ENCODE measurements at places on chromosomes 12 and 14. TPM values are rescaled to one million over a fixed set of nuclear protein-coding genes. Genes with fewer than 3 reads are reported as not detected.

INHBC gene
- not detected for total RNA-seq

ZFYVE26 gene
- 14.1 TPM for total RNA-seq

CEBPE gene
- not detected for total RNA-seq

PPP1R36 gene
- not detected for total RNA-seq

TAS2R8 gene
- total RNA-seq, result not detected

ADAMTS20 gene
- total RNA-seq, result not detected

DPPA3 gene
- not detected for total RNA-seq

FAM186B gene
- 0.62 TPM for total RNA-seq

ATF7IP gene
- 57.1 TPM for total RNA-seq

AICDA gene
- 0.08 TPM for total RNA-seq

ADAM21 gene
- 0.38 TPM for total RNA-seq

ESR2 gene
- 0.78 TPM for total RNA-seq

PSMB11 gene
- not detected for total RNA-seq

DNA sequence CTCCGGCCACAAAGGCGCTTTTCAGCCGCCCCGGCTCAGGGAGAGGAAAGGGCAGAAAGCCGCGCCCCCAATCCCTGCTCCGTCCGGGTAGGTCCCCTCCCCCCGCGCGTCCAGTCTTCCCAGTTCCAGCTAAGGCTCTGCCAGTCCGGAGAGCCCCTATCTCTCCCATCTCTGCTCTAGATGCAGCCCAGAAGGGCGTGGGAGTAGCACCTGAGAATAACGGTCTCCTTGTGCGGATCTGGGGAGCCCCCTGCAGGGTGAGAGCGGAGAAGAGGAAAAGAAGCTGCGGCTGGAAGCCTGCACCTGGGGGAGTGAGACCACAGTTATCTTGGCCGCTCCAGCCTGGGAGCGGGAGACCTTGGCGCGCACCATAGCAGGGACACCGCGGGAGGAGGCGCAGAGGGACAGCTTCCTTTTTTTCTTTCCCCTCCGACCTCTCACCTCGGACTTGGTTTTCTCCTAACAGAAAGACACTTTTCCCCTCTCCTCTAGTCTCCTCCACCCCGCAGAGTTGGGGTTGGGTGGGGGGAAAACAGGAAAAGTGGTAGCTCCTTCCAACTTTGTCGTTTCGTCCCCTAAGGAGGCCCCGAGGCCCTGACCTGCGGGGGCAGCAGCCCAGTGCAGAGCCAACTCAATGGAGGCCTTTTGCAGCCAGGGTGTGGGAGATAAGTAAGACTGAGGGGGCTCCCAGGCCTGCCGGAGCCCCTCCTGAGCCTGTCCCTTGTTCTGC lies 2.4 kb downstream of the DHH start:
- DNase-seq, result no peak

GRCh38 chr14:72894623-72895378 lies 900 bp upstream of the DPF3 start:
- no peak for DNase-seq

DNA sequence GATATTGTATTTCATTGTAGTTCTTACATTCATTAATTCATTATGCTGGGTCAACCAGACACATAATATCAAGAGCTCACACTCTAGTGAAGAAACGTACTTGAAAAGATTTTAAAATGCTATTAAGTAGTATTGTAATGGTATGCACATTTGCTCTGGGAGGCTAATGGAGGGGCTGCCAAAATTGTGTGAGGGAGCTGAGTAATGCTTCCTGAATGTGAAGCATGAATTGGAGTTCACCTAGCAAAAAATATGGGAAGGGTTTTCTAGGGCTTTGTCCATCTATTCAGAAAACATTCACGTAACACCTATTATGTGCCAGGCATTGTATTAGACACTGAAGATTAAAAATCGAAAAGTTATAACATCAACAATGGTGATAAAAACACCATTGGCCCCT lies 403.8 kb upstream of the PDE3A start:
- DNase-seq, result no peak

- peak; percentile 89 for DNase-seq
These were observed 797 bp downstream of the UNG start for GRCh38 chr12:109098183-109098604.

- no peak for DNase-seq
These were observed 19.1 kb downstream of the AMDHD1 start for GRCh38 chr12:95962222-95962621.

DNA sequence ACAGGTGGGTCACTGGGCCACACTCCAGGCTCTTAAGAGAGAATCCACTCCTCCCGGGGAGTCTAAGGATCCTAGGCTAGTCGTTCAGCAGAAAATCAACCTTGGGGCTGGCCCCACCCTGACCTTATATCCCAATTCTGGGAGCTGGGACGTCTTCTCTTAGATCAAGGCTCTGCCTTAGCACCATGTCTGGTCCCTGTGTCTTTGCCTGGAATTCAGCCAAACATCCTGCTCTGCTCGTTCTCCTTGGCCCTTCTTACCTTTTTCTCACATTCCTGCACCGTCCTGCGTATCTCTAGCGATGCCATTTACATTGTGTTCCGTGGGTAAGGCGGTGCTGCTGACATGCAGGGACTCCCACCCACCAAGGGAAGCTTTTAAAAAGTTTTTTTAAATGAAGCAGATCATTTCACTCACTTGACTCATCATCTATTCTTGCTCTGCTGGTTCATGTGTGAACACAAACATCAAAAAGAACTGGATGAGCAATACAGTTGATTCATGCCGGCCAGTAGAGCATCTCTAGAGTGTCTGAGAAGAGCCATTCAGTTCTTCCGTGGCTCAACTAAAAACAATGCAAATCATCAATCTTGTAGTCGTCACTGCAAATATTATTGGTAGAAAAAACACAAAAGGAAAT lies 50.2 kb downstream of the KCNK13 start:
- DNase-seq, result no peak

GRCh38 chr12:19675361-19675760 lies 236.1 kb downstream of the AEBP2 start:
- DNase-seq, result no peak

DNA sequence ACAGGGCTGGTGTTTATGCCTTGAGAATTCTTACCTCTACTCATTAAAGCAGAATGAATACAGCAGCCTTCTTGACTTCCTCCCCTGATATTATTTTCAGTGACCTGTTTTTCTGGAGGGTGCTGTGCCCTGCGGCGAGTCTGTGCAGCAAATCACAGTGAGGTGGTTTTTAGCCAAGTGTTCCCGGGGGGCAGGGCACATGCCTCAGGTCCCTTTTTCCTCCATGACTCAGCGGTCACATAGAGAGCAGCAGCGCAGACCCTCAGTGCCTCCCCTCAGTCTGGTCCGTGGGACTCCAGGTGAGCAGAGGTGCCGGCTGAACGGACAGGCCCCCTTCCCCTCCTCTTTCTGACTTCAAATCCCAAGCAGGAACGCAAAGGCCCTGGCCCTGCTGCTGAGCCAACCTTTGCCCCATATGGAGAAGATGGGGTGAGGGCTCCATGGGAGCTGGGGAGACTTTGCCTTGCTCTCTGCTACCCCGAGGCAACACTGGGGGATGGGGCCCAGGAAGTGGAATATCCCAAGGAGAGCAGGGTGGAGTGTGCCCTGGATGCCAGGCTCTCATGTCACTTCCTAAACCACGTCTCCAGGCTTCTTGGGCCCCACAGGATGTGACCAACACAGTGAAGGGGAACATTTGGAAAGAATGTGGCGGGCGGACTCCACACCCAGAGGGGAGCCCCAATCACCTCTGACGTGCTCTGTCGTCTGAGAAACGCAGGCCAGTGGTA lies 90.0 kb downstream of the DHRS2 start:
- DNase-seq, result no peak

DNA sequence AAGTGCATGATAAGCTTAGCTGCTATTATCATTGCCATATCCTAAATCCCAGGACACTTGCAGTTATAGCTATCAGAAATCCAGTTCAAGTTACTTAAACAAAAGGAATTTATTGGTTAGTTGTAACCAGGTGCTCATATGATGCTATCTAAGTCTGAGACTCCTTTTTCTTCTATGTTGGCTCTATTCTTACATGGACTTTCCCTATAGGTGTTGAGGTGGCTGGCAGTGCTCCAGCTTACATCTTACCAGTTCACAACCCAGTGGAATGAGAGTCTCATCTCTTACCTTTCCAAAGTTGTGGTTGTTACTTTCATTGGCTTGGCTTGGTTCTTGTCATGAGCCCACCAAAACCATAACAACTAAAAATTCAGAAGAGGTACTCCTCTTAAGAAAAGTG lies 94.6 kb downstream of the DACT1 start:
- no peak for DNase-seq

- DNase-seq, result no peak
These were observed 21.9 kb upstream of the ZFP36L1 start for GRCh38 chr14:68814539-68815297.

- DNase-seq, result no peak
These were observed 97.6 kb downstream of the FGD4 start for GRCh38 chr12:32496946-32497345.

DNA sequence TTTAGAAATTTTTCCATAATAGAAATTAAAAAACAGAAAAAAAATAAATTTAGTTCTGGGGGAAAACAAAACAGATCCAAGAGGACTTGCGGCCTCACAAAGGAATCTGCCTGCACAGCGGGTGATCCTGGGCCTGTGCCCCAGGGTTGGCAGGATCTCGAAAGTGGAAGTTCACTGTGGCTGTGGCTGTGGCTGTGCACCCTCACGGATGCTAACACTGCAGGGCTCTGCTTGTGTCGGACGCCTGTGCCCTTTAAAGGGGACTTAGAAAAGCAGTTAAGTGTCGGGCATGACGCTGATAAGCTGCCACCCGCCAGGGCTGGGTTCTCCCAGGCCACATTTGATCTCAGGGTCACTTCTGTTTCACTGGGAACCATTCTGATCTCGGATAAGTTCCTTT lies 209.1 kb downstream of the TTC7B start:
- DNase-seq, result no peak

DNA sequence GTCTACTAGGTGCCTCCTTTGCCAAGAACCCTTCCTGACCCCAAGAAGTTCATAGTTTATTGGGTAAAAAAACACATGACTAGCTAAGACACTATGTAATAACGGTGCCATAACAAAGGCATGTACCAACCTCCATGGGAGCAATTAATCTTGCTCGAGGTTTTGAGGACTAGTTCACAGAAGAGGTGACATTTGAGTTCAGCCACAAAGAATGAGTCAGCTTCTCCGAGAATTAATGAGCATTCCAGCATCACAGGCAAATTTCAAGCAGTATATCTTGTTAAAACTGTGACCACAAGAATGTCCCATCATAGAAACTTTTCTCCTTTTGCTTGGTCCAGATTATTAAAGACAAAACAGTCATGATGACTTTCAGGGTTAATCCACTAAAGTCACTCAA lies 113.0 kb upstream of the RAP1B start:
- no peak for DNase-seq

DNA sequence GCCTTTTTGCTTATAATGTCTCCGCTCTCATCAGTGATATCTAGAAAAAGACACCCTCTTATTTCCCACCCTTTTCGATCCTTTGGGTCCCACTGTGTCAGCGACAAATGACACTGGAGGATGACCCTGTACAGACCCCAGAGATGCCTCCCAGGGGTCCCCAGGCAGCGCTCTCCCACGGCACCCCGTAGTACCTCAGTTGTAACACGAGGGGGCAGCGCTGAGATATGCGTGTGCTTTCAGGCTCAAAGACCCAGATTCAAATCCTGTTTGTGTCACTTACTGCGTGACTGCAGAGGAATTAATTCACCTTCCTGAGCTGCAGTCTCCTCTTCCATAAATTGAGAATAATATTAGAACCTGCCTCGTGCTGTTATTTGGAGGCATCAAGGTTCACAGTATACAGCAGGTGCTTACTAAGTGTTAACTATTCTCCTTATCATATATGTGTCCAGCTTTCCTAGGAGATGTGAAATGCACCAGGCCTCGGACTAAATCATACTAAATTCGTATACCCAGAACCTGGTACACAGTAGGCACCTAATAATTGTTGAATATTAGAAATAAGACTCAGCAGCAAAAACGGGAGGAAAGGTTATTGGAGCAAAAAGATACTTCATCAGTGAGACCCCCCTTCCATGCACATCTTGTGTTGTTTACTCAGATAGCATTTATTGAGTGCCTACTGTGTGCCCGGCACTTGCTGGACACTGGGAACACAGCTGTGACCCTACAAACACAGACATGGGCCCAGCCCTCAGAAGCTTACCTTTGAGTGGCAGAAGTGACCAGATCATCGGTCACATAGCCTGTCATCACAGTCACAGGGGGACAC lies 99.9 kb downstream of the PHETA1 start:
- no peak for DNase-seq

- no peak for DNase-seq
These were observed 38.4 kb downstream of the ANO6 start for GRCh38 chr12:45254254-45254653.

DNA sequence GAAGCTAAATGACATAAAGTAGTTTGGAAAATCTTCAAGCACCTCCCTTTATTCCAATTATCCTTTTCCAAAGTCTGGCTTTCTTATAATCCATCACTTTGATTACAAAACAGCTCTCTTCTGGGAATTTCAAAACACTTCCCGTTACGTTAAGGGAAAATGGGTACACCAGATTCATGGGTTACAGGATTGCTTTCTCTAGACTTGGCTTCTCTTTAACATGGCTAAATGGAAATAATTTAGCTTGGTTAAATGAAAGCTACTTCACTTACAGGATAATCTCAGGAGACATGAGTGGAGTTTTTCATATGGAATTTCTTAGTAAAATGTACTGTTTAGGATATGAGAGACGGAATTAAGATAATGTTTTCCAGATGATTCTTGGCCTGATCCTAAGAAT lies 14.7 kb downstream of the GSTZ1 start:
- DNase-seq, result no peak

DNA sequence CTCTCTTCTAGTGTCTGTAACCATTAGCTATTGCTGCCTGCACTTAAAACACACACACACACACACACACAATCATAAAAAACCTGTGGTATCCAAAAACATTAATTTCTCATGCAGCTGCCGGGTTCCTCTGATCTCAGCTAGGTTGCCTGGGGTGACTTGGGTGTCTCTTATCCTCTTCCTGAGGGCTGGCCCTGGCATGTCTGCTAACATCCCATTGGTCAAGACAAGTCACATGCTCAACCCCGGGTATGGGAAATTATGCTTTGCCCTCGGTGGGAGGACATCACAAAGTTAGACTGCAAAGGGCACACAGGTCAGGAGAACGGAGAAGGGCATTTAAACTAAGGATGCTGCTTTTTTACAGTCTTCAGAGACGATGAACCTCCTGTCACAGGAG lies 55.7 kb downstream of the TRPV4 start:
- DNase-seq, result no peak

Measured in Right ventricle myocardium inferior (tissue), 1 donor.